ENCODE measurements at places on chromosomes 2 and 18.

- no peak for DNase-seq
Measured at GRCh38 chr2:171957061-171957460, 34.8 kb downstream of the HAT1 start.

GRCh38 chr2:30481323-30481800, 34.3 kb downstream of the LCLAT1 start:
- no peak for DNase-seq

DNA sequence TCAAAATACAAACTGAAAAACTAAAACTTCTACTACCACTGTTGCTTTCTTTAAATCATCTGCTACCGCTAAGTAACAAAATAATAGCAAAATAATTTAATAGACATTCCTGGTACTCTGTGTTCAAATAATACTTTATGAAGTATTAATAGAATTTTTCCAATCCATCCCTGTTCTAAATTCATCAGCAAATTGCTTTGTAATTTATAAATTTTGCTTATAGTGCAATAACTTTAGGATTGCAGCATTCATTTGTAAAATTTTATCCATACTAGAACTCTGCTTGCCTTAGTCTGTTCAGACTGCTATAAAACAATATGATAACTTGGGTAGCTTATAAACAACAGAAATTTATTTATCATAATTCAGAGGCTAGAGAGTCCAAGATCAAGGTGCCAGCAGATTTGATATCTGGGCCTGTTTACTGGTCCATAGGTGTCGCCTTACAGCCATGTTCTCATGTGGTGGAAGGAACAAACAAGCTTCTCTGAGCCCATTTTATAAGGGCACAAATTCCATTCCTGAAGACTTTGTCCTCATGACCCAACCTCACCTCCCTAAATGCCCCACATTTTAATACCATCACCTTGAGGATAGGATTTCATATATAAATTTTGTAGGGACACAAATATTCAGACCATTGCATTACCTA, 415.1 kb upstream of the MAP2 start:
- DNase-seq, result no peak

- DNase-seq, result no peak
Measured at GRCh38 chr2:167509586-167509985, 621.3 kb downstream of the XIRP2 start.

GRCh38 chr2:151878655-151879563, 50.7 kb upstream of the ARL5A start:
- no peak for DNase-seq

DNA sequence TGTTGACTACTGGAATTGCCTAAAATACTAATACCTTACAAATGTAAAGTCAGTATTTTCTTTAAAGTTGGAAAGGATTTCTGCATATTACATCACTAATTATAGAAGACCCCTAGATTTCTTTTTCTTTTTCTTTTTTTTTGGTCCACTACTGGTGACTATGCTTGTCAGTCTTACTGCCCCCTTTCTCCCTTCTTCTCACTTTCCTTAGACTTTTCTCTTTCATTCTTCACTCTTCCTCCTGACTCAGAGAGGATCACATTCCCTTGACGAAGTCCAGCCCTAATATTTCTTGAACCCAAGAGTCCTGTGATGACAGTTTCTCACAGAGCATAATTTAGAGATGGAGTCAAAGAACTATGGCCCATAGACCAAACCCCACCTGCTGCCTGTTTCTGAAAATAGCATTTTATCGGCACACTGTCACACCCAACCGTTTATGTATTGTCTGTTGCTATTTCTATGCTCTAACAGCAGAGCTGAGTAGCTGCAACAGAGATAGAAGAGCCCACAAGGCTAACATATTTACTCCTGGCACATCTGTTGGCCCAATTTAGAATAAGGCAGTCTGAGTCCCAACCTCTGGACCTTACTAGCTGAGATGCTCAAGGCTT, 40.6 kb upstream of the RIOK3 start:
- no peak for DNase-seq

DNA sequence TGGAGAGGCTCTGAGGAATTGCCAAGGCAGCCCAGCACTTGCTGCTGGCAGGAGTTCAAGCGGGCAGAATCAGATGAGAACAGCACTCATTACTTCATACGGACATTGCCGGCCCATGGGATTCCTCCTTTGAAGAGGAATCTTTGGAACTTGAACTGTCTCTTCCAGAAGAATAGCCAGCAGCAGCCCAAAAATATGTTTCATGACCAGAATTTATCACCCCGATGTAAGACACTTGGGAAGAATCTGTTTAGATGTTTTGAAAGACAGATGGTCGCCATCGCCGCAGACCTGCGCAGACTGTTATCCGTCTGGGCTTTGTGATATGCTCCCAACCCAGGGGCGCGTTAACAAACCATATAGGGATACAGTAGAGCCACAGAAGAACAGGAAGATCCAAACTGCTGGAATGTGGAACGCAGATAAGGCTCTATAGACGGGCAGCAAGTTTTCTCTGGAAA, 3.7 kb upstream of the ADI1 start:
- no peak for DNase-seq

GRCh38 chr18:2547477-2548087, 23.7 kb downstream of the METTL4 start:
- no peak for DNase-seq

DNA sequence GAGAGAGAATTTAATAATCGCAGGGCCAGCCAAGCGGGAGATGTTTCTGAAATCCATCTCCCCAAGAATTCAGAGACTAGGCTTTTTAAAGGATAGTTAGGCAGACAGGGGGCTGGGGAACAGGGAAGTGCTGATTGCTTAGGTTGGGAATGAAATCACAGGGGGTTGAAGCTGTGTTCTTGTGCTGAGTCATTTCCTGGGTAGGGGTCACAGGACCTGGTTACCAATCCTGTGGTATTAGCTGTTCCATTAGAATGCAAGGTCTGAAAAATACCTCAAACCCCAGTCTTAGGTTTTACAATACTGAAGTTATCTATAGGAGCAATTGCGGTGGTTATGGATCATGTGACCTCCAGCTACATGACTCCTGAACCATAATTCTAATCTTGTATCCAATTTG, 4.6 kb downstream of the SP140 start:
- no peak for DNase-seq

DNA sequence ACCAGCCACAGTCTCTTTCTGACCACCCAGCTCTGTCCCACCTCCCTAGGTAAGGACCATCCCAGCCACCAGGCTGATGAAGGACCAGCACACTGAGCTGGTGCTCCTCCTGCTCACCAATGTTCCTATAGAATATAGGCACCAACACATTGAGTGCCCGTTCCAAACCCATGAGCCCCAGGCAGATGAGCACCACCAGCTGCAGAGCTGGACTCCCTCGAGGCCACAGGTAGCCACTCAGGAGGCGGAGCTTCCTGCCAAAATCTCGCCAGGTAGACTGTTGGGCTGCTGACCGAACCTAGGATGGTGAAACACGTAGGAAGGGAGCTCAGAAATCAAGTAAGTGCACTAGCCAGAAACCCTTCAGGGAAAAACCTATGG, 2.2 kb downstream of the ABCB6 start:
- no peak for DNase-seq

GRCh38 chr2:102717308-102718018, 44.4 kb upstream of the TMEM182 start:
- no peak for DNase-seq

DNA sequence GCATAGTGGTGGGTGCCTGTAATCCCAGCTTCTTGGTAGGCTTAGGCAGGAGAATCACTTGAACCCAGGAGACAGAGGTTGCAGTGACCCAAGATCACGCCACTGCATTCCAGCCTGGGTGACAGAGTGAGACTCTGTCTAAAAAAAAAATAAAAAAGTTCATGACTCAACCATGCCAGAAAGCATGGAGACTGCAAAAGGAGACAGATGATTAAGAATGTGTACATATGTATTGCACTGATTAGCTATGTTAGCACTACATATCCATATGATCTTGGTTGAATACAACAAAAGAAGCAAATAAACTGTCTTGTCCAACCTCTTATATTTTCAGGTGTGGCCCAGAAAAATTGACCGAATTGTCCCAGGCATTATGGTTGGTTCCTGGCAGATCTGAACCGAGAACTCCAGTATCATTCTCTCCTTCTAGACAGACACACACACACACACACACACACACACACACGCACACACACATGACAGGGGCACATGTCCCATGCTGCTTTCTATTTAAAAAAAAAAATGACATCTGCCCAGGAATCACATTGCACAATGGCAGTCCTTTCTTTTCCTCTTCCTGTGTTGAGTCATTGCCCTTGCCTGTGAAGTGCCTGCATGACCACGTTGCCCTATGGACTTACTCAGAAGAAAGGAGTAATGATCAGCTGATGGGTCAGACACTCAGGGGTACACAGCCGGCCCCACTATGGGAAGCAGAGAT, 65.6 kb downstream of the MYCN start:
- no peak for DNase-seq

- DNase-seq, result peak; percentile 33
Measured at GRCh38 chr2:55010149-55010591, 40.1 kb downstream of the RTN4 start.

DNA sequence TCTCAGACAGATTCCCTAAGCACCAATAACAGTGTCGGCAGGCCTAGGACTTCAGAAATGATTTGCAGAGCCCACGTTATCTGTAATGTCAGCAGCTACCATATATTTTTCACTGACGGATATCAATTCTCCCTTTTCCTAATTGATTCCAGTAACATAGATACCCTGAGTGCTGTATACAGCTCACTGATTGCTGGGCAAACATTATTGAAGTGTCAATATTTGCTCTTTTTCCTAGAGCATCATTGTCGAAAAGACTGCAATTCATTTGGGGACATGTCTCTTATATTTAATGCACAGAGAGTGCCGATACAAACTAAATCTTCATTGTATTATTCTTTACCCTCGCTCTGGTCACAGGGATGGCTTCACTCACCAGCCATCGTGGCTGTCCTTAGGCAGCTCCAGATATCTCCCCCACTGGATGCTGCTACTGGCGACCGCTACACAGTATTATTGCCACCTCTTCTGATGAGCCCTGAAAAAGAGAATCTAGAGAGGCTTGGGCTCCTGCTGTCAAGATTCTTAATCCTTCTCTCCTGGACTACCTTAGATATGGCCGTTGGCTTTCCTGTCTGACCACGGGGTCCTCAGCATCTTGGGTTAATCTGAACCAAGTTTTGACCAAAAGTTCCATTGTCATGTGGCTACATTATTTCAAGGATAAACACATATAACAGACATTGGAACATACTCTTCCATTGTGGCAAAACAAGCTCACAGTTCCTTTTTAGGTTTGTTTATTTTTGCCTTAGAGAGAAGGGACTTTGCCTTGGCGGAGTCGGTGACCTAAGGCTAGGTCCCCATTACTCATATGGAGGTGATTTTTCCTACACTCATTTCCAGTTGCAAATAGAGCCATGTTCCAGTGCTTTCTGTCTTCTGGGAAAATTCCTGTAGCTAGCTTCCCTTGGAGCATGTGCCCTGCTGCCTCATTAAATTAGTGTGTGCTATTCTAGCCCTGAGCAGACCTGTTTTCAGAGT, 105.4 kb downstream of the CPO start:
- no peak for DNase-seq

DNA sequence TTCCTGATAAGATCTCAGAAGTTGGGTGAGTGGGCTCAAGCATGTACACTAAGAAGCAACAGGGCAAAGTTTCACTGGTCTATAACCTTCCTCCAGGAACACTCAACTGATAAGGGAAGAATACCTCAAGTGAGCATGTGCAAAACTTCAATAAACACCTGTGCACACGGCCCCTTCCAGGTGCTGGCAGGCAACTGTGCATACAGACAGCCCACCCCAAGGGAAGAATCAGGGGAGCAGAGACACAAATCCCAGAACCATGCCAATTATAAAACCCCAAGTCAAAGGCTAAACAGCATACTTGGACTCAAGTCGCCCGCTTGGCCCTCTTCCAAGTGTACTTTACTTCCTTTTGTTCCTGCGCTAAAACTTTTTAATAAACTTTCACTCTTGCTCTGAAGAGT, 85.9 kb upstream of the RTN4 start:
- DNase-seq, result no peak

DNA sequence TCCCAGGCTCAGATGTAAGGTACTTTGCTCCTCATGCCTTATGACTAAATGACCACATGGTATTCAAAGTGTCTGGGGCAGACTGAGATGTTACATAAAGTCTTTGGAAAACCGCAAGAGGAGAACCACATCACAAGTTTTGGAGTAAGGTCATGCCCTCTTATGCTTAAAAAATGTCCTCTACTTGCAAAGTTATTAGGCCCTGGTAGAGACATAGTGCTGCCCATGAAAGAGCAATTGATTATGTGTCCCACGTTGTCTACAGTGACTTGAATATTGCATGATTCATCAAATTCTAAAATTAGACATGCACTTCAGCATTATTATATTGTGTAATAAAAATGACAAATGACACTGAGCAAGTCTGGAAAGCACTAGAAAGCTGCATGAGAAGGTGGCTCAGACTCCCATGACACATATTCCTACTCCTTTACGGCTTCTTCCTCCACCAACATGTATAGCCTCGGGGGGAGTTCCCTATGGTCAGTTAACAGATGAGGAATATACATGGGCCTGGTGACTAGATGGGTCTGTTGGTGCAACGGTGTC, 602.6 kb upstream of the VRK2 start:
- DNase-seq, result no peak

- no peak for DNase-seq
Measured at GRCh38 chr2:160379399-160379798, 114.2 kb downstream of the RBMS1 start.

GRCh38 chr2:18664421-18664820, 75.1 kb upstream of the NT5C1B start:
- DNase-seq, result no peak

DNA sequence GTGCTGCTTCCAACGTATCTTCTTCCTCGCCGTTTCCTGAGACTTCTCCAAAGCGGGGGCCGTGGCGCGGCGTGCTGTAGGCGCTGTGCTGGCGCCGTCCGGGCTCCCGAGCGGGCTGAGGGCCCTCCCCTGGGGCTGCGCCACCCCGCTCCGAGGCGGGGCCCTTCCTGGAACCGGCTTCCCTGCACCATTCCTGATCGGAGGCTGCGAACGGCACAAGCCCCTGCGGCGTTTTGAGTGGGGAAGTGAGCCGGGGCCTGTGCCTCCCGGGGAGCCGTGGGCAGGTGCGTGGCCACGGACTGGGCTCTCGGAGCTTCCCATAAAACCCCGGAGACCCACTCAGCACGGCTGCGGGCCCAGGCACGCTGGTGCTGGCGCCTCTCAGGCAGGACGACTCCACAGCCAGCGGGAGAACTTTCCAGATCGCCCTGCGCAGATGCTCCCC, 74.7 kb downstream of the PSMG2 start:
- DNase-seq, result no peak

DNA sequence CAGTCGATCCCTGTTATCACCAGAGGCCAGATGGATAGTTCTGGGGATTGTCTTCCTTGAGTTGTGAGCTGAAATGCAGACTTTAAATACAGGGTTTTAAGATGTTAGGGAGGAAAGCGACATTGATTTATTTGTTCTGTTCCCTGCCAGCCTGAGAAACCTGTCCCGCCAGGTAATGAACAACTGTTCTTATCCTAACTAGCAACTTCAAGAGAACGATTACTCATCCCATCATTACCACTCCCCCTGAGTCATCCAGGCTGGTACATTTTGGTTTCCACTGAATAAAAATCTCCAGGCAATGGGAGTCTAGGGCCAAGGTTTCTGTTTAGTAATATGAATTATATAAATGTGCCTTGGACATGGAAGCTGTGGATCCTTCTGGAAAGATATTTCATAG, 131.2 kb downstream of the LYPD6B start:
- no peak for DNase-seq

GRCh38 chr2:224555823-224556366, 29.3 kb downstream of the CUL3 start:
- DNase-seq, result no peak

Measured in stimulated activated naive CD4-positive, alpha-beta T cell (primary cell).